Stimulated activated CD4-positive, alpha-beta T cell treated with anti-CD3 and anti-CD28 coated beads, Interleukin-15, amount 100 ng/mL, for 1 hour (primary cell): ENCODE measurements at places on chromosomes 1 and 21.

- no peak for DNase-seq
Observed at GRCh38 chr1:61226791-61227567, 144.6 kb downstream of the NFIA start.

- DNase-seq = no peak
Observed at GRCh38 chr1:22860883-22861385, 111.7 kb downstream of the LACTBL1 start.

GRCh38 chr1:221149111-221149510, 269.9 kb downstream of the HLX start:
- no peak for DNase-seq

DNA sequence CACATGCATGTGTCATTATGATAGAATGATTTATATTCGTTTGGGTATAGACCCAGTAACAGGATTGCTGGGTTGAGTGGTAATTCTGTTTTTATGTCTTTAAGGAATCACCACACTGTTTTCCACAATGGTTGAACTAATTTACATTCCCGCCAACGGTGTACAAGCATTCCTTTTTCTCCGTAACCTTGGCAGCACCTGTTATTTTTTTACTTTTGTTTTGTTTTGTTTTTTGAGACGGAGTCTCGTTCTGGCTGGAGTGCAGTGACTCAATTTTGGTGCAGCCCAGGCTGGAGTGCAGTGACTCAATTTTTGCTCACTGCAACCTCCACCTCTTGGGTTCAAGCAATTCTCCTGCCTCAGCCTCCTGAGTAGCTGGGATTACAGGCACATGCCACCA, 8.5 kb upstream of the S100B start:
- DNase-seq = no peak

GRCh38 chr1:3907031-3907534, 7.0 kb upstream of the C1orf174 start:
- DNase-seq = no peak

DNA sequence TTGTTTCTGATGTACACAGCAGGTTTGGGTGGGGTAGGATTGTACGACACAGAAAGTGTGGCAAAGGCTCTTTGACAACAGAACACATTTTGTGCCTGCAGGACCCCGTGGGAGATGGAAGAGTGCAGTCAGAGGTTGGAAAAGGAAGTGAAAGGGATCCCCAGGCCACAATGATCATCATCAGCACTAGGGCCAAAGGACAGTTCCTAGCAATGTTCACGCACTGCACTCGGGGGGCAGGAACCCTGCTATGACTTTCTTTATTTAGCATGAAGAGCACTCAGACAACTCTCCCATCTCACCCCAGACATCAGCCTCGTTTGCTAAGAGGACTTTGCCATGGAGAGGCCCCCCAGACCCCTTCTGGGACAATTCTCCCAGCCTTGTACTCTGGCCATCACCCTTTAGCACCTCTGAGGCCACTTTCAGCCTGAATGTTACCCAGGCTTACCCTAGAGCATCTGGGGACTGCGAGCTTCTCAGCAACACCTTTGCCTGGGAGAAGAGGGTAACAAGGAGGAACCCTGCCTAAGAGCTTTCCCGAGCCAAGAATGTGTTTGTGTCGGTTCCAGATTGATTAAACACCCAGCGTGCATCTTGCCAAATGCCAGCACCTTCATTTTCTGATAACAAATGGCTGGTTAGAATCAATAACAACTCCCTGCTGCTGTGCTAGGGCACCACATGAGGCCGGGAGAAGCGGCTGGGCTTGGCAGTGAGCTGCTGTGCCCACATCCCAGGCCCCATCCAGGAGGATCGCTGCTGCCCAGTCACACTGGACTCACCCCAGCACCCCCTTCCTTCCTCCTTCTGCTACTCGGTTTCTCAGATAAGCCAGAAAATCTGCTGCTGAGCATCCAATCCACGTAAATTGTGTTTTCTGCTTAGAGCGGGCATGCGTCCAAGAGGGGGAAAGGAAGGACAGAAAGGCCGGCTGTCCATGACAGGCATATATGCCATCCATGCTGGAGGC, 633.1 kb downstream of the AJAP1 start:
- no peak for DNase-seq

DNA sequence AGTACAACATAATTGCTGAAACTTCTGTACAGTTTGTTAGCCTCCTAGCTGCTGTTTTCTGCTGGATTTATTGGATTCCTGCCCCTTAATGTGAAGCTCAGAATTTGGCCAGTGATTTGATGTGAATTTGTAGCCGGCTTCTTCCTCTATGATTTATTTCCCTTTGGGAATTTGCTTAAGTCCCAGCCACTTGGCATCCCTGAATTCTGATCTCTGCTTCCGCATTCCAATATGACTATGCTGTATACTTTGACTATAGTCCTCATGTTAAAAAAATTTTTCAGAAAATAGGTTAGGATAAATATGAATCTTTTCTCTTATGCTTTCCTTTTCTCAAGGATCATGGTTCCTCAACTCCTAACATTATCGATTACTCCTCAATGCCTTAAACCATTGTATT, 12.4 kb upstream of the LRIF1 start:
- DNase-seq = no peak

DNA sequence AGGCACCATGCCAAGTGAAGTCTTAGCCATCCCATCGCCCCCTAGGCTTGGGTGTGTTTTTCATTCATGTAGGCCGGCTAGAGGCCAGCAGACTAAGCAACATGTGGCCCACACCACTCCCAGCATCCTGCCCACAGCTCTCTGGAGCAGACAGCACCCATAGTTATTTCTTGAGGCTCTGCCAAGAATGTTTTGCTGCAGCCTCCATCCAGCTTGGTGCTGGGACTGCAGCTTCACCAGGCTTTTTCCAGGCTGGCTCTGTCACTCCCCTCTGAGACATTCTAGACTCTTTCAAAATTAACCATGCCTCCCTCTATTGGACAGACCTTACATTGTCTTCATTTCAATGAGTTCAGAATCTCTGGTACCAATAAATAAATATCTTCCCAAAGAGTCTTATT, 104.2 kb downstream of the DUSP10 start:
- DNase-seq = no peak

DNA sequence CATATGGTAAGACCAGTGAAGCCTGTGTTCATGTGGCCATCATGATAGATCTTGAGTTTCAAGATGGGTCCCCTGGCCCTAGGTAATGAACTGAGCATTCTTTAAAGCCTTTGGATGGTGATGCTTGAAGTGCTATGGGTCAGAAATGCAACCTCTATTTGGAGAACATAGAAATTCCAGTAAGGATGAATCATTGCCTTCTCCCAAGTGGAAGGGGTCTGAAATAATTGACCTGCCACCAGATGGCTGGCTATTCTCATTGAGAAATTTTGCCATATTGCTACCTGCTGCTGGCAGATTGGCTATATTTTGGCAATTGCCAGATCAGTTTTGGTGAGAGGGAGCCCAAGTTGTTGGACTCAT, 739 bp upstream of the IFI6 start:
- DNase-seq = no peak

GRCh38 chr1:33400153-33400911, 30.6 kb downstream of the PHC2 start:
- no peak for DNase-seq

DNA sequence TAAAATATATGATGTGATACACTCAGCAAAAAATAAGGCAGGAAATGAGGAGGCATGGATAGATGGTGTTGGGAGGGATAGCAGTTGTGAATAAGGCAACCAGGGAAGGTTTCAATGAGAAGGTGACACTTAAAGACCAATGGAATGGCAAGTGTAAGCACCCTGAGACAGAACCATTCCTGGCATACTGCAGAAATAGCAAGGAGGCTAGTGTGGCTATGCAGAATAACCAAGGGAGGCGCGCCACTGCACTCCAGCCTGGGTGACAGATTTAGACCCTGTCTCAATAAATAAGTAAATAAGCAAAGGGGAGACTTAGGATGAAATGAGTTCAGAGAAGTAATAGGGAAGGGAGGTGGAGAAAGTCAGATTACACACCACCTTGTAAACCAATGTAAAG, 113.9 kb downstream of the TOMM20 start:
- no peak for DNase-seq

GRCh38 chr1:16203550-16203949, 8.9 kb downstream of the ARHGEF19 start:
- DNase-seq = no peak

- no peak for DNase-seq
Observed at GRCh38 chr1:64624218-64624713, 120.6 kb upstream of the RAVER2 start.

DNA sequence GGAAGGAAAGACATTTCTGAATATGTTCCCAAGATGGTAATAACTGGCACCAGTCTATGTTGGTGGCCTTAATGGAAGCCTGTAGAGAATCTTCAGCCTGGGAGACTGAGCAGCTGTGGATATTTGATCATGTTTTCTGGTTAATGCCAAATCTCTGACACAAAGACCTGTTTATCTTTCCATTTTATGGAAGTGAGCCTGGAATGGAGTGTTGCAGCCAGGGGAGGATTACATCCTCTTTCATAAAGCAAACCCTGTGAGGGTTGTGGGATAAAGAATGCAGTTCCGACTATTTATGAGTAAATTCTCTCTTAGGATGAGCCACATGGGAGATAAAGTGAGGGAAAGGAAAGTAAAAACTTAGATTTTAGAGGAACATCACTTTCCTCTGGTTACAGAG, 144.1 kb downstream of the PCP4 start:
- DNase-seq = no peak

DNA sequence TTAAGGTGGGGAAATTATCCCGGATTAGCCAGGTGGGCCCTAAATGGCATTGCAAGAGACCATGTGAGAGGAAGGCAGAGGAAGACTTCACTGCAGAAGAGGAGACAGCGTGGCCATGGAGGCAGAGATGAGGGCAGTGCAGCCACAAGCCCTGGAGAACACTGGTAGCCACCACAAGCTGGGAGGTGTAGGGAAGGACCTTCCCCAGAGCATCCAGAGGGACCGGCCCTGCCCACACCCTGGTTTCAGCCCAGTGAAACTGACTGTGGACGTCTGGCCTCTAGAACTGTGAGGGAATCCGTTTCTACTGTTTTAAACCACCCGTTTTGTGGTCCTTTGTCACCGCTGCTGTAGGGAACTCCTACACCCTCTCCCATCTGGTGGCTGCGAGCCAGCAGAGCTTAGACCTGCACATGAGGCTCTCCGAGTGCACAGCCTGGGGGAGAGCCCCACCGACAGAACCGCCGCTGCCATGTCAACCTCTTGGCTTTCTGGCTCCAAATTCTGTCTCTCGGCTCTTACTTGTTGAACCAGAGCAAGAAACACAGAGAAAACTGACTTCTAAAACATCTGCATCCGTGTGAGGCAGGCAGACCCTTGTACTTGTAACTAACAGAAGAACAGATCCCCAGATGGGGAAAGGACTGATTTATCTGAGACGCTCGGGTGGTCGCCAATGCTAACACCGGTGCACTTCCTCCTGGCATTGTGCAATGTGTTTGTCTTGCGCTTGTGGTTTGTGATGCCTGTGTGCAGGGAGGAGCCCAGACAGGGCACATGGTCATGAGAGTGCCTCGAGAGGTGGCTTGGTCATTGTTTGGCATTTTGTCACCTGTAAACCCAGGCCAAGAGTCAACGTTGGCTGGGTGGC, 90.8 kb upstream of the TMPRSS2 start:
- DNase-seq = no peak

GRCh38 chr1:38114241-38115026, 67.8 kb upstream of the POU3F1 start:
- no peak for DNase-seq

DNA sequence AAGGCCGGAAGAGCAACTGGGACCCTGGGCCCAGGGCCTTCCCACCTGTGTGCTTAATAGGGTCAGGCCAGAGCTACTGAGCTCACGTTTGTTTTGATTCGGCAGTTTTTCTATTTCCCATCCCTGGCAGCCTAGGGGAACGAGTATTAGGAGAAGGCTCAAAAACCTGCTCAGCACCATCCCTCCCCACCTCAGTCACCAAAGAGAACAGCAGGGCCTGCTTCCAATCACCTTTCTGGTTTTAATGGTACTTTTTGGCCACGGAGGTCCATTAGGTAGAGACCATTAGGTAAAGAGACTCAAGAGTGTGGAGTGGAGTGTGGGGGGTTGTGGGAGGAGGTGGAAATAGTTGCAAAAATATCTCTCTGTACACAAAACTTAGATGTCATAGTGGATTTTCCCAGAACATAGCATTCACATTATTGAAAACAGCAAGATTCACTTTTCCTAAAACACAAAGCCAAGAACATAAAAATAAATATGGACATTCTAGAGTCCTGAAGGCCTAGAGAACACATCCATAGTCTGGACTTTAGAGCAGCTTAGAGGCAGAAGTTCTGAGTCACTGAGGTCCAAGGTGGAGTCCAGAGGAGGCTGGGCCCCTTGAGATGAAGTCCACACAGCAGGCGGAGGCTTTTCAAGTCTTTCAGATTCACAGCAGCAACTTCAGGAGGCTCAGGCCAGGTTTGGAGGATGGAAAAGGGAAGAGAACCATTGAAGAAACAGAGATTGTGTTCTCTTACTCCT, 19.5 kb downstream of the NUAK2 start:
- no peak for DNase-seq

GRCh38 chr1:95948023-95948422, 714.0 kb downstream of the RWDD3 start:
- no peak for DNase-seq

GRCh38 chr1:46396441-46397398, 2.6 kb downstream of the FAAH start:
- no peak for DNase-seq

DNA sequence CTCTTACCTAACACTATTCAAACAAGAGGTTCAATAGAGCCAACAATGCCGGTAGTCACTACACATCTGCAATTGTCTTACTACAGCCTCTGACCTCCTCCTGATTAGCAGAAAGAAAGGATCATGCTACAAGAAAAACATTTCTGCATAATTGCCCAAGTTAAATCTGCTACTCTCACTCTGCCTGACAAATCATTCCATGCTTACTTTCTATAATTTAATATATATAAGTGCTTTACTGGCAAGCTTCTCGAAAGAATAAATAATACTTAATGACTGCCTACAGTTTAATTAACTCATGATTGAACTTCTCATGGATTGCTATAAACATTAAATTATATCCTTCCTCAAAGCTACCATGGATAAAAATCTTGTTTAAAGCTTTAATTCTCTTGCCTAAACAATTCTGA, 156.0 kb downstream of the SLC45A1 start:
- no peak for DNase-seq
